Caco-2 (cell line): ENCODE measurements at places on chromosomes 6 and 20. TPM values are rescaled to one million over a fixed set of nuclear protein-coding genes. Genes with fewer than 3 reads are reported as not detected.

DNA sequence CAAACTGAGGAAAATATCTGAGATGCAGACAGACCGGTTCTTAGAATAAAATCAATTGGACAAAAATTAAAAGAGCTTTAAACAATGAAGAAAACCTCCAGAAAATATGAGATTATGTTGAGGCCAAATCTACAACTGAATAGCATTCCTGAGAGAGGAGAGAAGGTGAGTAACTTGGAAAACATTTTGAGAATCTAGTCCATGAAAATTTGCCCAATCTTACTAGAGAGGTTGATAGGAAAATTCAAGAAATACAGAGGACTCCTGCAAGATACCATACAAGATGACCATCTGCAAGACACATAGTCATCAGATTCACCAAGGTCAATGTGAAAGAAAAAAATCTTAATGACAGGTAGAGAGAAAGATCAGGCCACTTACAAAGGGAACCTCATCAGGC is 437.7 kb upstream of the ADGRB3 start:
- no peaks in the 10 kb centered on the region for H3K4me1 ChIP-seq
- no peak overlapping the region for H3K27ac ChIP-seq
- DNase-seq: no peak
- no peaks in the 10 kb centered on the region for H3K36me3 ChIP-seq
- no peaks in the 10 kb centered on the region for H3K27me3 ChIP-seq

GRCh38 chr6:134690048-134690447 is 259.9 kb downstream of the ALDH8A1 start:
- no peaks in the 10 kb centered on the region for H3K27me3 ChIP-seq
- DNase-seq: no peak
- no peak overlapping the region for H3K27ac ChIP-seq

- no peak overlapping the region for H3K4me3 ChIP-seq
- no peaks in the 10 kb centered on the region for H3K4me1 ChIP-seq
- H3K27me3 ChIP-seq: no peaks in the 10 kb centered on the region
- no peaks in the 10 kb centered on the region for H3K36me3 ChIP-seq
- no peak for DNase-seq
- H3K27ac ChIP-seq: no peak overlapping the region
These were observed 955.2 kb upstream of the EYS start for GRCh38 chr6:66662196-66662595.

Gene ADA
- 21.1 and 23.5 TPM in 2 replicates for total RNA-seq

DNA sequence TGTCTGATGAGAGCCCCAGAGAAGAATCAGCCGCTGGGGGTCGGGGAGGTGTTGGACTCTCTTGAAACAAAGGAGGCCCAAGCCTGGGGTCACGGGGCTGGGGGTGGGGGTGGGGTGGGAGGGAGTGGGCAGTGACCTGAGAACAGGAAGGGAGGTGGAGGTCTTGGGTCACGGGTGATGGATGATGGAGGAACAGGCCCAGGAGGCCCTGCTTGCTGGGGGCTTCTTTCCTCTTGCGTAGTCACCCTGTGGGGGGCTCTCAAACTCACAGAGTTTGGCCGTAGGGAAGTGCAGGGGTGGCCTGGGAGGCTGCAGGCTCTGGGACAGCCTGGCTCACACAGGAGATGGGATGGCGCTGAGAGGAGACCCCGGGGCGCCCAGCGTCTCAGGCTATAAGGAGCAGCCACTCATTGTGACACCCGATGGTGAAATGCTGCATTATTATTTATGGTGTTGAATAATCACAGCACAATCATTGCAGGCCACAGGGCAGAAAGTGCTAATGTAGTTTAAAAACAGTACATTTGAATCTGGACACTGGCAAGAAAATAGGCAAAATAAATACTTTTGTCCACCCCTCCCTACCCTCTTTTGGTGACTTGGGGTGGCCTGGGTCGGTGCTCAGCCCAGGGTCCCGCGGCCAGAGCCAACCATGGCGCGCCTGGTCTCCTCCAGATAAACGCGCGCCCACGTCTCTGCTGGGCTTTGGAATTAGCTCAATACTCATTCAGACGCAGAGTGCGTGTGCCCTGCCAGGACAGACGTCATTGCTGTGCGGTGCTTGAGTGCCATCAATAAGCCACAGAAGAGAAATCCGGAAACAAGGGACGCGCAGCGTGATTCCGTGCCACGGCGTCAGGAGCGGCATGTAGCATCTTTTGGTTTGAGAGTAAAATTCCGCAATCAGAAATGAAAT is 27.3 kb upstream of the BHLHE23 start:
- peak; percentile 46 for DNase-seq
- H3K27me3 ChIP-seq: no peaks in the 10 kb centered on the region
- H3K4me3 ChIP-seq: no peak overlapping the region
- no peaks in the 10 kb centered on the region for H3K4me1 ChIP-seq

GRCh38 chr6:133571681-133572080 is 317.2 kb upstream of the TCF21 start:
- no peak overlapping the region for H3K4me3 ChIP-seq
- H3K36me3 ChIP-seq: no peaks in the 10 kb centered on the region
- no peak for DNase-seq
- H3K4me1 ChIP-seq: no peaks in the 10 kb centered on the region
- no peak overlapping the region for H3K27ac ChIP-seq
- H3K27me3 ChIP-seq: no peaks in the 10 kb centered on the region

Gene TBPL1
- 19.3 and 23.6 TPM in 2 replicates for total RNA-seq
